ENCODE measurements at places on chromosomes 6 and 20.

DNA sequence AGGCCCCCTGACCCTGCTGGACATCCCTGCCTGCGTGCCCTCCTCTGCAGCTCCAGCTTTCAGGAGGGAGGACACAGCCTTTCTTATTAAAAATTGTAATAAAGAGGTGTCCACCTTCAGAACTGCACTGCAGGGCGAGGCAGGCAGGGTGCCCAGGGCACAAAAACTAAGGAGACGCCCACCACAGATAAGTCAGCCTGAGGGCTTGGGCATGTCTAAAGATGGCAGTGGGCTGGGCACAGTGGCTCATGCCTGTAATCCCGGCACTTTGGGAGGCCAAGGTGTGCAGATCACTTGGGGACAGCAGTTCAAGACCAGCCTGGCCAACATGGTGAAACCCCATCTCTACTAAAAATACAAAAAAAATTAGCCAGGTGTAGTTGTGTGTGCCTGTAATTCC is 7.0 kb upstream of the C20orf144 start:
- DNase-seq, result no peak

DNA sequence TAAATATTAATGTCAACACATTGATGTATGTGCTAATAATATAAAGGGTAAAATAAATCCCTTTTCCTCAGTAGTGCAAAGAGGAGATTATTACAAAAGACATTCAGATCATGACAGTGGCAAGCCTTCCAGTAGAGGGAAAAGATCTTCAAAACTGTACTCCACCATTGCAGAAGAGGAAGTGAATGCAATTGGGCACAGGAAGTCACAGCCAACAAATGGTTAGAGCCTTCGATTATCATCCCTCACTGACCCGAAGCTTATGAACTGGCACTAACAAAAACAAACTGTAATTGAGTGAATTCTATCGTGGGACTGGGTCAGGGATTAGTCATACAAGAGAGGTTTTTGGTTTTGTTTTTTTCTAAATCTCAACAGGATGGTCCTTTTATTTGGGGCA is 39.3 kb upstream of the SCGN start:
- DNase-seq, result no peak

DNA sequence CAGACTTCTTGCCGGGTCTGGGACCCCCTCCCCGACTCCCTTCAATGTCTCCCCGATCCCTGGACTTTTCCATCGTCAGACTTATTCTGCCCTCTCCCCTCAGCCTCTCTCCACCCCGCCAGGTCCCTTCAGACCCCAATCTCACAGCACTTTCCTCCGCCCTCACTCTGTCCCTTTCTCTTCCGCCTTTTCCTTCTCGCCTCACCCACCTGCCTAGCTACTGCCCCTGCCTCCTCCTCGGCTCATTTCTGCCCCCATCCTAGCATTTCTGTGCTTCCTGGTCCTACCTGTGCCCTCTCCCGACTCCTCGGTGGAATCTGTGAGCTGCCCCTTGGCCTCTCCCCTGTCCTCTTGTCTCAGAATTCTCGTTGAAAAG is 616 bp downstream of the CHMP4B start:
- no peak for DNase-seq

GRCh38 chr6:143863771-143864170 is 503 bp upstream of the ZC2HC1B start:
- DNase-seq, result no peak

DNA sequence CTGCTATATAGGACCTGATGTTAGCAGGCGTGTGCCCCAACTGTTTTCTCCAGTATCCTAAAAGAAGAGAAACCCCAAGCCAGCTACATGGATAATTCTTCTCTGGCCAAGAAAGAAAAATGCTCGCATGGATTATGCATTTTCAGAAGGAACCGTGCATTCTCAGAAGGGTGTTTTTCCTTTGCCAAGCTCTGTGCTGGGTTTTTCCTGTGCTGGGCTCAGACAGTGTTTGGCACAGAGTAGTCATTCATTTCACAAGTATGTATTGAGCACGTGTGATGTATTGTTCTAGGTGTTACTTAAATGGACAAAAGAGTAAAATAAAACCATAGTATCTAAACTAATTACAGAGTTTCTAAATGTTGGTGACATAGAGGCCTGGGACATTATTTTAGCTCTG is 62.7 kb upstream of the ZNF133 start:
- DNase-seq, result no peak

- no peak for DNase-seq
Observed at GRCh38 chr6:127923135-127923534, 22.3 kb upstream of the THEMIS start.

DNA sequence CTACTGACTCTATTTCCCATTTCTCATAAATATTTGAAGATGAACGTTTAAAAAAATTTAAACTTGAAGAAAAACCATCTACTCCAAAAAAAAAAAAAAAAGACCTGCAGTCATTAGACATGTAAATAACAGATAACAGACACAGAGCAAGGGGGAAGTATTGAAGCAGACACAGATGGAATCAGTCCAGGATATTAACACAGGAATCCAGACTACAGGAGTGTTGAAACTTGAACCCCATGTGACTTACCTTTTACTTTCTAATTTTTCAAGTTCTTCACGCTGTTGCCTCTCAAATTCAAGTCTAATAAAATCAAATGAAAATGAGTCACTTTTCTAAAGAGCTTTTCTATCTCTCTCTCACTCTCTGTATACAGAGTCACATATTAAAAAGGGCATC is 191.8 kb downstream of the KIF16B start:
- no peak for DNase-seq

- peak; percentile 94 for DNase-seq
Observed at GRCh38 chr20:47318586-47319516, 37.6 kb downstream of the ZMYND8 start.

- no peak for DNase-seq
Observed at GRCh38 chr6:151948002-151948743, 140.7 kb downstream of the ESR1 start.

- no peak for DNase-seq
Observed at GRCh38 chr6:168825226-168826077, 384.5 kb downstream of the SMOC2 start.

DNA sequence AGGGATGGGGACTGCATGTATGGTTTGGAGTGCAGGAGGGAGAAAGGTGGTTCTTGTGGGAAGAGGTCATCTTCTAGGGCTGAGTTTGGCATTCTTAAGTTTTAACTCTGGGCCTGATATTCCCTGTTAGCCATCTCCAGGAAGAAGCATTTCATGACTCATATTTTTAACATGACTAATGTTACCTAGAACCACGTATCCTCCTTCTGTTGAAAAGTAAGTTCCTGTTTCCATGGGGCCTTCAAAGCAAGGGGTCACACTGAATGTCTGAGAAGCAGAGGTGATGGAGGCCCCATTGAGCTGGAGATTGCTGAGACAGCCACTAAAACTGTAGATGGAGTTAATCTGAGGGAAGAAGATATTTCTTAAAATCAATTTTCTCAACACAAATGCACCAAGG is 30.2 kb downstream of the FAM229B start:
- DNase-seq, result no peak

DNA sequence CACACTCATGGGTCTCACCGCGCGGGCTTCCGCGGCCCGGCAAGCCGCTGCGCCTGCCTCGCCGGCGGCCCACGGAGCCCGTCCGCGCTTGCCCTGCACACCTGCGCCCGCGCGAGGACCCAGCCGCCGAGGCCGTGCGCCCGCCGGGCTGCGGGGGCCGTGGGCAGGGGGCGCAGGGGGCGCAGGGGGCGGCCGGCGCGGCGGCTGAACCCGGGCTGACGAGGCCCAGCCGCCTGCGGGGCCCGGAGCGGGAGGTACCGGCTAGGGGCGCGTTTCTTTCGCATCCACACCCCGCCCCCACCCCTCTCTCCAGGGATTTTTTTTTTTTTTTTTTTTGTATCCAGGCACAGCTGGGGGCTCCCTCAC is 43.8 kb upstream of the OSTM1 start:
- no peak for DNase-seq

GRCh38 chr6:131250122-131250521 is 114.9 kb downstream of the AKAP7 start:
- peak; percentile 81 for DNase-seq

DNA sequence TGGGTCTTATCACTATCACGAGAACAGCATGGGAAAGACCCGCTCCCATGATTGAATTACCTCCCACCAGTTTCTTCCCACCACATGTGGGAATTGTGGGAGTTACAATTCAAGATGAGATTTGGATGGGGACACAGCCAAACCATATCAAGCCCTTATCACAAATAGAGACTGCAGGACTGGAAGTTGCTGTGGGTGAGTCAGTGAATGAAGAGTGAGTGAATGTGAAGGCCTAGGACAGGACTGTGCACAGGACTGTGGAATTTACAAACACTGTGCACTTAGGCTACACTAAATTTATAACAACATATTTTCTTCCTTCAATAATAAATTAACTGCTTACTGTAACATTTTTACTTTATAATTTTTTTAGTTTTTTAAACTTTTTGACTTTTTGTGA is 30.2 kb upstream of the BCAS1 start:
- no peak for DNase-seq

DNA sequence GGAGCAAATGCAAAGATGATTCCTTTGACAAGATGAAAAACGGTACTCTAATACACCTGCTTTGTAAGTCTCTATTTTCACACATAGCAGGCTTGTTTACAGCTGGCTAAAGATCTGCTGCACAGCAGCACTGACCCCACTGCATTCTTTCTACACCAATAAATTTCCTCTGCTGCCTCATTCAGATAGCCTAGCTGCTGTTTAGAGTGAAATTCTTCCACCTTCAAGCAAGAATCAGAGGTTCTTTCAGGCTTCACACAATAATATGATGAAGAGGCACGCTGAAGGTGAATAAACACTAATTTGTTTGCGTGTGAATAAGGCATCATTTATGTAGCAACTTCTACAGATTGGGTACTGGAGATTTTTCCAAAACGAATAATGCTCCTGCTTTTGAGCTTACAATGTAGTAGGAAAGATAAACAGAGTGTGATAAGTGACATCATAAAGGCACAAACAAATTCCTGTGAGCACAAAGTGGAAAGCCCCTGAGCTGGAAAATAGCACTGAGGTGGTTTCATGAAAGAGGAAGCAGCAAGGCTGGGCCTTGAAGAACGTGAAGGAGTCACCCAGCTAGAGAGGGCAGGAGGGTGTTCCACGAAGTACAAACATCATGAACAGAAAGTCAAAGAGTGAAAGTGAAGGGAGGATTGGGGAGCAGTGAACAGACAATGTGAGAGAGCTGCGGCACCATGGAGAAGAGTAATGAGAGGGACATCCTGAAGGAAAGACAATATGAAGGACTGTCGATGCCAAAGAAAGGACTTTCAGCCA is 543.4 kb downstream of the CD83 start:
- DNase-seq, result peak; percentile 60

- DNase-seq, result peak; percentile 69
Observed at GRCh38 chr20:50193836-50194421, 3.3 kb downstream of the CEBPB start.

- DNase-seq, result no peak
Observed at GRCh38 chr6:33373960-33374910, 17.4 kb upstream of the KIFC1 start.

- peak; percentile 83 for DNase-seq
Observed at GRCh38 chr20:63082308-63082938, 75.7 kb upstream of the BHLHE23 start.

- DNase-seq, result no peak
Observed at GRCh38 chr20:48105526-48105925, 320.2 kb upstream of the SULF2 start.

DNA sequence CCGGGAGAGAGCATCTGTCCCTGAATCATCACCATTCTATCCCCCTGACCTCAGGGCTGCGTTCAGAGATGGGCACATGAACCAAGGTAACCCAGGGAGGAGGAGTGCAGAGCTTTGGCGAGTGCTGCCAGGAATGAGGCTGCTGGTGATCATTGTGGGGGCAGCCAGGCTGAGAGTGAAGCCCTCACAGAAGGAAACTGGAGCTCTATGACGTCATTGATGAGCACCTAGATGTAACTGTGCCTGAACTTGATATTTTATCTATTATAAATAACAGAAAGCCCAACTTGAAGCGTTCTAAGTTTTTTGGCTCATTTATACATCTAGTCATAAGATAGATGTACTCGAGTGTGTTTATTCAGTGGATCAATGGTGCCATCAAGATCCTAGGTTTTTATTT is 17.3 kb upstream of the TSHZ2 start:
- no peak for DNase-seq

- no peak for DNase-seq
Observed at GRCh38 chr20:9503526-9504245, 10.7 kb upstream of the LAMP5 start.

GRCh38 chr20:10131732-10132345 is 86.8 kb upstream of the SNAP25 start:
- peak; percentile 51 for DNase-seq

DNA sequence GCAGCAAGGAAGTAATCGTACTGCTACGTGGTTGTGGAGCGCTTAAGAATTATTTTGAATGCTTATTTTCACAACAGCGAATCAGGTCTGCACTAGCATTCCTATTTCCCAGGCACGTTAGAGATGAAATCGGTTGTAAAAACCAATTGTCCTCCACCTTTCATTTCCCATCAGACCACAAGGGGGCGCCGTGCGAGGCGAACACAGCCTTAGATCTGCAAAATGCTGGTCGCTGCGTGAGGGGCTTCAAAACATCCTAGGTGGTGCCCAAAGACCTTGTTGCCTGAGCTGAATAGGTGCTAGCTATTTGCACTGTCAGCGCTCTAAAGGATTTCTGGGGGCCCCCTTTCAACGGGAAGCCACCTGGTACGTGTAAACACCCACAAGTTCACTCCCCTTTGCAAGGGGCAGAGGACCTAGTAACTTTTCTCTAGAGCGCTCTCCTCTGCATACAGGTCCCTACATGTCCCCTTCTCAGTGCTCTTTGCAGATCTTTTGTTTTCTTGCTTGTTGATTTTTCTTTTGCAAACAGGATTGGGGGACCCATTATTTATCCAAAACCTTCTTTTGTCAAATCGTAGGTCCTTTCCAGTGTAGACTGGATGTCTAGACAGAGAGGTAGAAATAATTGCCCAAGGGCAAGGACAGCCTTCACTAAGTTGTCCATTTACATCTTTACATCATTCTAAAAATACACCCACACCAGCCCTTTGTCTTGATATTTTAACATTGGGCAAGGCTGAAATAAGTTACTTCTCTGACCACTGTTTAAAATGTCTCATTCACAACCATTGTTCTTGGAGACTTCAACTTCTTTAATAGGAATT is 59.8 kb downstream of the NEDD9 start:
- DNase-seq, result peak; percentile 90

- no peak for DNase-seq
Observed at GRCh38 chr6:126539022-126539421, 199.1 kb downstream of the CENPW start.

DNA sequence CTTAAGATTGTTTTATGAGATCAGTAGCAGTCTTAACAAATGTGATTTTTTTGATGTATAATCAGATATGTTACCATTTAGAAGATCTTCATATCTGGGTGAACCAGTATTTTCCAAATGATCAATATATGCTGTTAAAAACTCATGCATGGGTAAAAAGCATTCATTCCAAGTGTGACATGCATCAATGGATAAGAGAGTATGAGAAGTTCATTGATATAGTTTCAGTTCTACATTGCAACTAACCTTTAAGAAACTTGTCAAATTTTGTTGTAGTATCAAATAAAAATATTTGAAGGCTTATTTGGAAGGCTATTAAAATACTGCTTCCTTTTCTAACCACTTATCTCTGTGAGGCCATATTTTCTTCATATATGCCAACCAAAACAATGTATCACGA is 117.7 kb downstream of the FIG4 start:
- DNase-seq, result no peak

GRCh38 chr20:40659567-40659966 is 29.5 kb downstream of the MAFB start:
- no peak for DNase-seq

Data from islet precursor cell (in vitro differentiated cells).